ENCODE measurements at places on chromosomes 16 and 17.
A peak's percentile ranks its signal among the peaks of the same experiment; 100 is the strongest.

DNA sequence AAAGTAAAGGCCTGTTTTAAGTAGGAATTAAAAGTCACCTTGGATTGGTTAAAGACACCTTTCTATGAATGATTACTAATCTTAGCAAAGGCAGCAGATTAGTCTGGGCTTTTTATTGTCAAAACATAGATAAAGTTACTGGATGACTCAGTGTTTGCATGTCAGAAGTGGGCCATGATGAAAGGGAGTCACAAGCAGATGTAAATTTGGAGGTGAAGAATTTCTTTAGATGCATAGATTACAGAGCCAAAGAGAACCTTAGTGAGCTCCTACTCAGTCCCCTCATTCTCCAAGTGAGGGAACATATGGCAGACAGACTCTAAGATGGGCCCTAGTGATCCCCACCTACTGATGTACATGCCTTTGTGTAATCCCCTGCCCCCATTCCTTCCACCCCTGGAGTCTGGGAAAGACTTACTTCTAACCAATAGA lies 124.5 kb downstream of the HS3ST3A1 start:
- no peak for DNase-seq

DNA sequence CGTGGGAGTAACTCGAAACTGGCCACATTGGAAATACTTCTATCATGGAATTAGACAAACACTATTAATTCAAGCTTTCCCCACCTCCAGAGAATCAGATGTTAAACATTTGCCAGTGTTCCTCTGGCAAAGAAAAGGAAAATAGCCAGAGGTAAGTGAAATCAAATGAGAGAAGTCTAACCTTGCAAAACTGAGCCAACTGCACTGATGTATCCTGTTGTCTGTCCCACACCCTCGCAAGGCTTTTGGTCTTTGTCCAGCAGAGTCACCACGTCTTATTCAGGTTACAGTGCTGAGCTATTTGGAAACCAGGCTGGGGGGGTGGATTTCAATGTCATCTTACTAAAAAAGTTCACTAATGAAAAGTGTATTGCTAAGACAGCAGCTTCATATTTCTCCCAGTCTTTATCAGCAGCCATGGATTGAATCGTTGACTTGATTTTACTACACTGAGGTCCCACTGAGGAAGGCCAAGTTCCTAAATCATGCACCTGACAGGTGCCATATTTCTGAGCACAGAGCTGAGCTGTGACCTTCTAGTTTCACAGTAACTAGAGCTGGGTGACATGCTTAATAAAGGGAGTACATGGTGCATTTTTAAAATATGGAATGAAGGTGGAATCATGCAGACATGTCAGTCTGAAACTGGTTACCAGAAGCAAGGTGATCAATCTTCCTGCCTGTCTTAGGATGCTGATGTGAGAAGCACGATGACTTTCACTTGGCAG lies 85.2 kb upstream of the HSBP1 start:
- no peak for DNase-seq

DNA sequence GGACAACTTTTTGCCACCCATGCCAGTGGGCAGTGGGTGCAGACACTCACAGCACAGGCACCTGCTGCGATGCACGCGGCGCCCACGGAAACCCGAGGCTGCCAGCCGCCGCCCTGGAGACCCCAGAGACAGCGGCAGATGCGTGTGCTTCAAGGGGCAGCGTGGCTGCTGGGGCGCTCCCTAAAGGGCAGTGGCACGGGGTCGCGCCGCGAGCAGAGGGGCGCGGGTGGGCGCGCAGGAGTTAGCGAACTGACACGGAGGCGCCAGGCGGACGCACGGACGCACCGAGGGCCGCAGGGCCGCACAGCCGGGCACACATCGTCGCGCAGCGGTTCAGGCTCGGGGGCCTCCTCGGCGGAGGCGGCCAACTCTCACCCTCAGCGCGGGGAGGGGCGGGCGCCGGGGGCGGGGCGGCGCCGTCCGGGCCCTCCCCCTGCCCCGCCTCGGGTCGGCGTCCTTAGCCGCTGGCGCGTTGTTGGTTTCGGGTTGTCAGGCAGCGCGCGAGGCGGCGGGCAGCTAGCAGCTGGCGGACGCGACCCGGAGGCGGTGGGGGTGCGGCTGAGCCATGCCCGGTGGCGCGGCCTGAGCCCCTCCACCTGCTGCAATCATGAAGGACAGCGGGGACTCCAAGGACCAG lies at the start of gene KIF19:
KIF19 (plus strand) TSS at position 484 of the 637 bp plus-strand sequence; CDS start at position 608, 124 bp downstream.
- DNase-seq, result peak; percentile 74

DNA sequence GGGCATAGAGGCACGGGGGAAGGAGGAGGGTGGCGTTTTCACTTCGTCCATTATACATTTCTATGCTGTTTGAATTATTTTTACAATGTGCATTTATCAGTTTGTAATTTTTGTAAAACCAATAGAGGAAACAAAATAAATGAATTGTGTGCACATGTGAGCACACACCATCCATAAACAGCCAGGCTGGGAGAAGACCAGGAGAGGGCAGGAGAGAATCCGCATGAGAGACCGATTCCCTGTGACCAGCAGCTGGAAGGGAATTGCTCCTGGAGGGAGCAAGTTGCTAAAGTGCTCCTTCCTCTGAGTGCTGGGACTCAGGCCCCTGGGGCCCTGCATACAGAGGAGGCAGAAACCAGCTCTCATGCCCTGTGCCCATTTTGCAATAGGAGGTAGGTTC lies 126.0 kb downstream of the ABCC12 start:
- DNase-seq, result no peak

- DNase-seq, result no peak
Measured at GRCh38 chr17:62818526-62818925, 10.4 kb upstream of the MARCHF10 start.

GRCh38 chr17:37608351-37609169 lies 658 bp downstream of the SYNRG start:
- DNase-seq, result peak; percentile 35

- DNase-seq, result no peak
Measured at GRCh38 chr16:77790009-77790372, 1.6 kb downstream of the VAT1L start.

- no peak for DNase-seq
Measured at GRCh38 chr17:61383689-61384201, 15.9 kb upstream of the TBX2 start.

GRCh38 chr16:67390816-67391423 lies 2.4 kb downstream of the TPPP3 start:
- no peak for DNase-seq

- DNase-seq, result no peak
Measured at GRCh38 chr17:44071772-44072171, 1.2 kb downstream of the G6PC3 start.

- no peak for DNase-seq
Measured at GRCh38 chr17:54888981-54889380, 11.7 kb upstream of the TOM1L1 start.

- no peak for DNase-seq
Measured at GRCh38 chr16:89618109-89618998, 4.9 kb downstream of the DPEP1 start.

- DNase-seq, result no peak
Measured at GRCh38 chr17:27575096-27575911, 55.7 kb upstream of the LGALS9 start.

DNA sequence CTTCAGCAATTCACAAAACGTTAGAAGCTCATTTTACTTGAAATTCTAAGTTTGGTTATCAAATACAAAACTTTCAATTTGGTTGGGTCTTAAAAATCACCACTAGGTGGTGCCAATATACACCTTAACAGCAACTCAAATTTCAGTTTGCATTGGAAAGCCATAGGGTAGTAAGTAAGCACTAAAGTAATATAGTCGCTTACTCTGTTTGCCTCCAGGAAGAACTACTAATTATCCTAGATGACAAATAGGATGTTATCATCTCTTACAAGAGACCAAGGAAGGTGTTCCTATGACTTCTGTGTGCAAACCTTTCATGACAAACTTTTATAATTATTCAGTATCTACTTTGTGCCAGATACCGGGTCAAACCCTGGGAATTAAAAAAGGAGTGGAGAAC lies 93.3 kb downstream of the MYO1D start:
- peak; percentile 16 for DNase-seq

GRCh38 chr17:30506481-30506880 lies 29.3 kb downstream of the GOSR1 start:
- no peak for DNase-seq

- DNase-seq, result no peak
Measured at GRCh38 chr17:47697906-47698711, 4.1 kb downstream of the TBKBP1 start.

- no peak for DNase-seq
Measured at GRCh38 chr16:58461056-58461455, 38.9 kb upstream of the NDRG4 start.
